ENCODE measurements at places on chromosomes 5 and 9. TPM values are rescaled to one million over a fixed set of nuclear protein-coding genes. Genes with fewer than 3 reads are reported as not detected.

DNA sequence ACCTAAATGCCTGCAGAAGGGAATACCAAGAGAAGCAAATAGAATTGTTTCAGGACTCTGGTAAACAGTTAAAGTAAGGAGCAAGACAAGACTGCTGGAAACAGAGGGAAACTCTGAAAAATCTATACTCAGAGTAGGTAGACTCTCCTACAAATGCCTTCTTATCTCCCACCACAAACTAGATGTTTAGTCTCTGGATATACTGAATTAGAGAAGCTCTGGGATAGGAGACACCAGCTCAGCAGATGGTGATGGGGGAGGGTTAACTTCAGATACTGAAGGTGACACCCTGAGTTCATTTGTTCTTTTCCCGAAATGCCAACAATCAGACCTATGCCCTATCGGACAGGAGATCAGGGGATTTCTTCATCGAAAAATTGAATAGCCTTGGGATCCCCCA lies 54.1 kb upstream of the CHD1 start:
- H3K4me3 ChIP-seq, result no peak overlapping the region
- no peaks in the 10 kb centered on the region for H3K27me3 ChIP-seq
- no peaks in the 10 kb centered on the region for H3K36me3 ChIP-seq
- no peaks in the 10 kb centered on the region for H3K4me1 ChIP-seq

The FIBCD1 gene
- total RNA-seq, result 26.1 TPM

The PHF24 gene
- total RNA-seq, result 0.47 TPM

DNA sequence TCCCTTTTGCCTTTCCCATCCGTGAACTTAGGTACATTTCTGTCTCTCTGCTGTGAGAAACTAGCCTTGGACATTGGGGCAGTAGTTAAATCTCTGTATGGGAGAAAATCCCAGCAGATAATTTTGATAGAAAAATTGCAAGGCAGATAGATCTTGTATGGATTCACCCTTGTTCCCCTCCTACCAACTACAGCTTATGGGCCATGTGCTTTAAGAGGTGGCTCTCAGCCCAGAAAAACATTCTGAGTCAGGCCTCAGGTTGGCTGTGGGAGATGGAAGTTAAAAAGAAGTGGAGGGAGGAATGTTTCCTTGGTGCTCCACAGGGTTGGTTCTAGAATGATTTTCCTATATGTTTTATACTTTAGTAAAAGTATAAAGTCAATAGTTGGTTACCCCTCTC lies 1.4 kb upstream of the KDM3B start:
- no peak overlapping the region for H3K4me3 ChIP-seq
- peaks cover 13% of the 10 kb centered on the region for H3K4me1 ChIP-seq
- H3K36me3 ChIP-seq, result peaks cover 10% of the 10 kb centered on the region
- no peaks in the 10 kb centered on the region for H3K27me3 ChIP-seq
- H3K27ac ChIP-seq, result no peak overlapping the region
- no peak for DNase-seq

DNA sequence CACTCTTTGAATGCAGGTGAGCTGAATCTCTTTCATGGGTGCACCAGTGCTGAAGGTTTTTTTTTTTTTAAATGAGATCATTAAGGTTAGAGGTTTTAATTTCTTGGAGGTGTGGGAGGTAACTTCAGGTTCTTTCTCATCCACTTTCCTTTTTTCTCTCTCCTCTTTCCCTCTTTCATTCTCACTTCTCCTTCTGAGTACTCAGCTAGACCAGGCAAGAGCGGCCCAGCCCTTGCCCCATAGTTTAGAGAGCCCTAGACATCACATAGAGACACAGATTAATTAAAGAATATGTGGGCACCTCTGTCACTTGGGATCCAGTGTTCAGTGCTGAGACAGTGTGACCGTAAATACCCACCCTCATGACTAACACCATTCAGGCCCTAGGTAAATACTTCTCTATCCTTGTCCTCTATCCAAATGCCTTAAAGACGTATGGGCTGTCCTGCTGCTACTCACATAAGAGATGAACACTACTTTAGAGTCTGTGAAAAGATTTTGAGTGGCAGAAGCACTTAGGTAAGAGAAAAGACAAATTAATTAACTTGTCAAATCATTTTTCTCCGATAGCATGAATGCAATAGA lies 174.1 kb downstream of the TLE4 start:
- no peak overlapping the region for H3K4me3 ChIP-seq
- H3K27ac ChIP-seq, result no peak overlapping the region
- no peaks in the 10 kb centered on the region for H3K27me3 ChIP-seq
- no peaks in the 10 kb centered on the region for H3K36me3 ChIP-seq
- H3K4me1 ChIP-seq, result no peaks in the 10 kb centered on the region

The FOXD4L4 gene
- 0.52 TPM for total RNA-seq

DNA sequence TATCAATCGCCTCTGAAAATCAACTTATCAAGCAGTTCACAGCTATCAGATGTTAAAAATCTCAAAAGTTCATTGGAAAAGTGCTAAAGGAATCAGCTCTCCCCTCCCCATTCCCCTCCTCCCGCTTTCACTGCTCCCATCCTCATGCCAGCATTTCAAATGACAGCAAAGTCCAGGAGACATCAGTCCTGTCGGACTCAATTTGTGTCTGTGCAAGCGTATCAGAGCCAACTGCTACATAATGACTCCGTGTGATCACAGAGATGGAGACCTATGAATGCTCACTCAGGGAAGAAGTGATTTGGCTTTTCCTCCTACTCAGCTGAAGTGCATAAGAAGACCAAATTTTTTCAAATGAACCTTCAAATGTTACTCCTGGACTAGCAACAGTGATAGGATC lies 937.2 kb upstream of the DMAC1 start:
- H3K4me1 ChIP-seq, result no peaks in the 10 kb centered on the region
- H3K27me3 ChIP-seq, result no peaks in the 10 kb centered on the region
- no peak overlapping the region for H3K27ac ChIP-seq
- no peaks in the 10 kb centered on the region for H3K36me3 ChIP-seq
- DNase-seq, result no peak

Measured in HCT116 (cell line).